ENCODE measurements at places on chromosomes 7 and 10. TPM values are rescaled to one million over a fixed set of nuclear protein-coding genes. Genes with fewer than 3 reads are reported as not detected.

GARIN1A gene
- 0.30 TPM for total RNA-seq

LRMDA gene
- total RNA-seq = 12.7 TPM

AKR1C4 gene
- total RNA-seq = not detected

TMEM196 gene
- total RNA-seq = under 0.01 TPM

ANXA8 gene
- 4.6 TPM for total RNA-seq

ZNF786 gene
- 6.6 TPM for total RNA-seq

RPEL1 gene
- not detected for total RNA-seq

OR13A1 gene
- total RNA-seq = 0.10 TPM

CYP2C8 gene
- 0.30 TPM for total RNA-seq

ZP3 gene
- 0.79 TPM for total RNA-seq

ACBD7 gene
- total RNA-seq = 0.99 TPM

CFAP70 gene
- total RNA-seq = 3.4 TPM

GET4 gene
- total RNA-seq = 23.7 TPM

UCMA gene
- total RNA-seq = not detected

JAZF1 gene
- 22.1 TPM for total RNA-seq

DNAJB9 gene
- 25.9 TPM for total RNA-seq

SHH gene
- total RNA-seq = 3.2 TPM

SPDYE16 gene
- 0.10 TPM for total RNA-seq

FAM221A gene
- total RNA-seq = 5.3 TPM

ICA1 gene
- 14.9 TPM for total RNA-seq

FOXI2 gene
- 0.20 TPM for total RNA-seq

OR6B1 gene
- total RNA-seq = not detected

SORBS1 gene
- 33.7 TPM for total RNA-seq

GBX1 gene
- 0.30 TPM for total RNA-seq

STAG3 gene
- 0.89 TPM for total RNA-seq

NCOA4 gene
- 291 TPM for total RNA-seq

ACSL5 gene
- 10.1 TPM for total RNA-seq

AVPI1 gene
- 18.2 TPM for total RNA-seq

IFIT5 gene
- 11.9 TPM for total RNA-seq

MAGI2 gene
- total RNA-seq = 6.9 TPM

BTBD16 gene
- 1.3 TPM for total RNA-seq

CLCN1 gene
- total RNA-seq = 0.20 TPM

PPP1R17 gene
- total RNA-seq = not detected

TET1 gene
- 23.6 TPM for total RNA-seq

PKD1L1 gene
- 0.30 TPM for total RNA-seq

A1CF gene
- total RNA-seq = not detected

LIPJ gene
- total RNA-seq = 0.49 TPM

ADCY1 gene
- total RNA-seq = 5.7 TPM

OR9A2 gene
- total RNA-seq = 0.20 TPM

ENKUR gene
- total RNA-seq = 0.39 TPM

PARG gene
- 35.0 TPM for total RNA-seq

Measured in skin of body (tissue), 3 donors.